NCI-H1694 (cell line): ENCODE measurements at places on chromosomes 1 and 21.

DNA sequence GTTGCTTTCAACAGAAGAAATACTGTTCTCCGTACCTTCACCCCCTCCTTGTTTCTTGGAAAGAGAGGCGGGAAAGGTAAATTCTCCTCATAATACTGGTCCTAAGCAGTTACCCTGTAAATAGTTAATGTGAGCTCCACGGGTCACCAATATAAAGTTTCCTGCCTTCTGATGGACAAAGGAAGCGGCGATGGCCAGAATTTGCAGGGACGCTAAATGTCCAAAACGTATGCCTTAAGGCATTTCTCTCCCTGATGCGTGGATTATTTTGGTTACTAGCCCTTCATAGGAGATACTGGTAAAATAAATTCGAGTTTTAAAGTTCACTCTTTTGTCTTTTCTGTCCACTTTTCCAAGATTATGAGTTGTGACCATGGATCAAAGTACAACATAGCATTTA, 898 bp upstream of the PTGS2 start:
- no peak for DNase-seq

DNA sequence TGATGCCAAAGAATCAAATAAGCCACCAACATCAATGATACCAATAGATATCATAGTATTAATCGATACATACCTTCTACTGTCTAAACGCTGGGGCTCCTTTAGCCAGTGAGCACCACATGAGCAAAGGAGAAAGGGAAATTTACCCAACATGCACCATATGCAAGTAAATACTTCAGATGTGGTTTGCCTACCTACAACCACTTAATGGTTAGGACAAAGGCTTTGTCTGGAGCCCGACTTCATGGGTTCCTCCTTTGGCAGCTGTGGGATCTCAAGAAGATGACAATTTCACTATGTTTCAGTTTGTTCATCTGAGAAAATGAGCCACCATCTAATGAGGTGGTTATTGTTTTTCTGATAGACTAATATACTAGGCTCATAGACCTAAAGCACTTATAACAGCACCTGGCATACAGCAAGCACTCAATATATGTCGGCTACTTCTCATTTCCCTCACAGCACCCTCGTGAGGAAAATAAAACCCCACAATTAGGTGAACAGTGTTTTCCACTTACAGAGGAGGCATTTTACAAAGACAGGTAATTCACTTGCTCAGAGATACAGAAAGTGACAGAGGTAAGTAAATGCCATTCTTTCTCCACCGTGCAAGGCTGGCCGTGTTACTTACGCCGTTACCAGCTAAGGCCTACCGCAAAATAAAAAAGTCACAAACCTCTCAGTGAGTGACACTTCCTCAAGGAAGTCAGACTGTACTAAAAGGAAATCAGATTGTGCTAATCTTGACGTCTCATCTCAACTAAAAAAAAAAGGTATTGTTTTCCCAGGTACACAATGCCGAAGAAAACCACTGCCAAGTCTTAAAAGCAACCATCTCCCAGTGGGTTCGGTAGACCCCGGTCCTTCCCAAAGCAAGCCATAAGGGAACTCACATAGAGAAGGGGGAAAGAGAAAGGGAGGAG, 1.6 kb downstream of the TTC13 start:
- DNase-seq, result no peak

DNA sequence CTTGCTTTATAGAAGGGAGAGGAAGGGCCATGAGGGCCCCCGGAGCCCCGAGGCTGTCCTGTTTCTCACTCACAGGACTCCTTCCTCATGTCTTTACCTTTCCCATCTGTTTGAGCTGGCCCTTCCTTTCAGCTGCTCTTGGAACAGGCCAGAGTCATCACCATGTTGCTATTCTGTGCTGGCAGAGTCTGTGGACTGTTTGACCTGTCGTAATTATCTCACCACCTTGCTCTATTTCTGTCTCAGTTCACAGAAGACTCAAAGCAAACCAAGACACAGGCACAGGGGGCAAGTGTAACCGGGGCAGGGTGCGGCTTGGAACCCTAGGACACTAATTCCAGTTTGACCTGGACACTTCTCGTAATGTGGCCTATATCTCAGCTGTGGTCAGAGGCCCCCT, 104.3 kb upstream of the CD34 start:
- no peak for DNase-seq

DNA sequence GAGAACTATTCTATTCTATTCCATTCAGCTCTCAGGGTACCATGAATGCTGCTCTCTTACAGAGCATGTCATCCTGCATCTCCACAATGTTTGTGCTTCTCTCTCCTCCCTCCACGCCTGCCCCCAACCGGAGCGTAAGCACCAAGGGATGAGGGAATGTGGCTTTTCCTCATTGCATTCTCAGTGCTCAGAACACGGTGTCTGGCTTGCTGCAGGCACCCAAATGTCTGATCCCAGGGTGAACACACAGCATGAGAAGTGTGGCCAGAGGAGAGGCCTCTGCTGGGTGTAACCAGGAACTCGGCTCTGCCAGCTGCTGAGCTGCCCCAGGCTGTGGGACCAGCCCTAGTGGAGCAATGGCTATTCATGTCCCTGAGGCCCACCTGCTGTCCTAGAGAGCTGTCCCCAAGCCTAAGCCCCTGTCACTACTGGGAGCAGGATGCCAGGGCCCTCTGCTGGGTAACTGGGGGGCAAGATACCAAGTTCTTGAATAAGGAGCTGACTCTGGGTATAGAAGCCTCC, 38.3 kb downstream of the OLFML2B start:
- DNase-seq, result no peak

DNA sequence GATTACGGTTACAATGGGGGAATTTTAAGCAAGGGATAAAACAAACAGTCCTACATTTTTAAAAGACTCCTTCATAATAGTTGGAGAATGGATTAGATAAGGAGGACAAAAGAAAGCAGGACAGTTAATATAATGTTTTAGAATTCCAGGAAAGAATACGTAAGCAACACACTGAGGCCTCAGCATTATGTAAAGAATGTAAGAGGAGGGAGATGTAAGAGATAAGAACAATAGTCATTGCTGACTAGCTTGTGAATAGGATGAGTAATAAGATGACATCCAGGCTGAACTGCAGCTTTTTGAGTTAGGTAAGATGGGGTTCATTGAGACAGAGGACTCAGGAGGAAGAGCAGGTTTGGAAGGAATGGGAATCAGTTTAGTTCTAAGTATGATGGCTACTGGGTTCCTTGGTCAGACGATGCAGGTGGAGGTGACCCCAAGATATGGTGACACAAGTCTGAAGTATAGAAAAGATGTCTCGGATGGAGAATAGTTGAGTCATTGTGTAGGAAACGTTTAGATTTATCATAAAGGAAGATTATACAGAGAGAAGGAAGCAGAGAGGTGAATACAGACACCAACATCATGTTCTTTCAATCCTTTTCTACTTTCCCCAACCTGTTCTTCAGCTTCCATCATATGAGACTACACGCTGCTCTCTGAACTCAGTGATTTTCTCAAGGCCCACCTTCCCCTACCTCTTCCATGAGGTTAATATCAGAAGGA, 372.8 kb downstream of the PTBP2 start:
- no peak for DNase-seq

DNA sequence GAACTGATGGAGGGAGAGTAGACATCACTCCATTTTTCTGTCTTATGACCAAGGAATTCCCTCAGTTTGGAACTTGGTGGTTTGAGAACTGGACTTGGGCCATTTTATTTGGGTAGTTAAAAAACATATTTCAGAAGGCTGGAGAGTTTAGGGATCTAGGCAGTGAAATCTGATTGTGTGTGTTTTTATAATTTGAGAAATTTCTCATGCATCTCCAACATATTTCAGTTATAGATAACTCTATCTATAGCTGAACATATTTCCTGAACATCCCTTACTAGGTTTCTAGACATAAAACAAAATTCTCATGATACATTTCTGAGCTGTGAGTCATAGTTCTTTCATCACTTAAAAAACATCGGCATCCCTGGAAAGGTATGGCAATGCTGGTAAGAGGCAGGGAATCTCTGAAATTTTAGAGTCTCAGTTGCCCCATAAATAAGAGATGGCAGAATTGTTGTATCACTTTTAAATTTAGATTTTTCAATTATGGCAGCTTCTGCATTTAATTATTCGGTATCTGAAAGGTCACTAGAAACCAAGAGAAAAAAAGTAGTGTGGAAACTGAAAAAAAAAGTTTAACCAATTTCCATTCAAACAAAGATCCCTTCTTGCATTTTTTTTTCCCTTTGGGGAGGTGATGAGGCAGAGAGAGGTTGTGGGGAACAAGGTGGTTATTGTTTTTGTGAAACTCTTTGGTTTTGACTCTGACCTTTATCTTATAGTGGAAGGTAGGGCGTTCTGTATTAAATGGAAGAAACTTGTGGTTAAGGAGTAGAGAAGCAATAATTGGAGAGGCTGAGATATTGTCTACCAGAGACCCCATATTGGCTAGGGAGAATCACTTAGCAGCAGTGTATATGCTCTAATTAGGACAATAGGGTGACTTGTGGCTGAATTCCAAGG, 102.9 kb downstream of the FASLG start:
- no peak for DNase-seq

DNA sequence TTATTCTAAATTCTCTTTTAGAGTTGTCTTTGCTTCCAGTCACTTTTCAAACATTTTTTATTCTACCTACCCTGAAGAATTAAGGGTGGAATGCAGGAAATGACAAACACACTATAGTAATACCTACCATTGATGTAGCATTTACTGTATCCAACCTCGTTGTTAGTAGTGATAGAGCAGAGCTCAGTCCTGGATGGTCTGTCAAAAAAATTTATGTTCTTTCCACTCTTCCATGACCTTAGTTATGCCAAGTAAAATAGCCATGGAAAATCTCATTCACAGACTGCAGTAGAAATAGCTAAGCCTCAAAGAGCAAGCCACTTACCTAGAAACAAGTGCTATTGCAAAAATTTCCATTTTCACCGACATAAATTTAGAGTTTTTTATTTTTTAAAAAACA, 74.6 kb downstream of the CRB1 start:
- DNase-seq, result no peak

DNA sequence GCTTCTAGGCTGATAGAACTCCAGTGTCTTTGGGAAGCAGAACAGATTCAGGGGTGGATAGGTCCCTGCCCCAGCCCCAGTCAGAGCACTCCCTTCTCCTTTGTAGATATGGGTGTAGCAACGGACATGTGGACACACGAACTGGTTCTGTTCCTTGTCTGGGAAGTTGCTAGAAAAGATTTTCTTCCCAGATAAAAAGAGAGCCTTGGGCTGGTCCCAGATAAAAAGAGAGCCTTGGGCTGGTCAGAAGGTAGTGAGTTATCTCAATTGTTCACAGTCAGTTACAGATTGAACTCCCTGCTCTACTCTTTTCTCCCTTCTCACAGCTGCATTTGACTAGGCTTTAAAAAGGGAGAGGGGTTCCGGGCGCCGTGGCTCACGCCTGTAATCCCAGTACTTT, 7.4 kb upstream of the EFNA1 start:
- DNase-seq, result no peak

DNA sequence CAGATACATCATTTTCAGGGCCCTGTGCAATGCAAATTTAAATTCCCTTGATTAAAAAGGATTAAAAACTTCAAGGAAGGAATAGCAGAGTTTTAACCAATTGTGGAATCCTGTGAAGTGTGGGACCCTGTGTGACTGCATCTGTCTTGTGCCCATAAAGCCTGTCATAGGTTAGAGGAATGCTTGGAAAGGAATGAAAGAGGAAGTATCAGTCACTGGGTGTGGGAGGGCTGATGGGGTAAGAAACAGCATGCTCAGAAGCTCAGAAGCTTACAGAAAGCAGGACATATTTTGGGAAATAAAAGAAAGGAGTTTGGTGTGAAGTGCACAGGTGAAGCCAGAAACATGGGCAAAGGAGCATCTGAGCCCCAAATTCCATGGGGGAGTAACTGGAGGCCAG, 150.8 kb upstream of the ETV3 start:
- DNase-seq, result no peak

GRCh38 chr21:45386728-45387371, 18.1 kb upstream of the COL18A1 start:
- DNase-seq, result no peak

GRCh38 chr1:162976628-162977027, 92.5 kb upstream of the RGS4 start:
- DNase-seq, result peak; percentile 79
